Activated T-cell treated with anti-CD3 and anti-CD28 coated beads, Interleukin-2, amount 50 U/mL, for 1 hour (primary cell): ENCODE measurements at places on chromosomes 3 and 15.

GRCh38 chr15:47473106-47473725 is 244.1 kb upstream of the SEMA6D start:
- no peak for DNase-seq

DNA sequence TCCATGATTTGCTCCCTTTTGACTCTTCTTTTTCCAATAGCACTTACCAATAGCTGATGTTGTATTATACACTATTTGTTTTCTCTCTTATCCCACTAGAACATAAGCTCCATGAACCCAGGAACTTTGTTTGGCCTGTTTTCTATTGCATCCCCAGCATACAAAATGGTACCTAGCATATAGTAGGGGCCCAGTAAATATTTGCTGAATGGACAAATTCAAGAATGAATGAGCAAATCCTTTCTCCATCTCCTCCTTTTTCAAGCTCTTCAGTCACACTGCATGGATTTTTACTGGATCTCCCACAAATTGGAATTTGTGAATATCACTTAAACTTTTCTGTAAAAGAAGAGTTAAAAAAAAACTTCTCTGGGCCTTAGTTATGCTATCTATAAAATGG is 66.6 kb upstream of the FEZF2 start:
- DNase-seq: no peak

DNA sequence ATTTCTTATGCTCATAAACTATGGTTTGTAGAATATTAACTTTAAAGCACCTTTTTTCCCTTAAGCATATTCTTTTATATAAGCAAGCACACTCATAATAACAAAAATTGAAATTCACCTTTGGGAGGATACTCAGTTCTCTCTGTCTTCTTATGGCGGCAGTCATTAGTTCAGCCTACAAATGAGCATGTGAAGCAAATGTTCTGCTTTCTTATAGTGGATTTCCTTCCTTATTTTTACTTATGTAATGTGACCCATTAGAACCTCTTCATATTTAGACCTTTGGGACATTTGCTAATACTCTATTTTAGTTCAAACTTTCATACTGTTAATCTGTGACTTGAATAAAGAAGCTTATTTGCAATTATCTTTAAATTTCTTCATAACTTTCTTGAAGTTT is at the start of gene P2RY13:
Gene P2RY13, minus strand, starts transcription at position 187 of the 400 bp plus-strand sequence. Its CDS starts 21 bp downstream, at position 166.
- no peak for DNase-seq

GRCh38 chr3:81468391-81468790 is 293.1 kb downstream of the GBE1 start:
- no peak for DNase-seq

- no peak for DNase-seq
Observed at GRCh38 chr15:38662033-38662802, 97.6 kb upstream of the RASGRP1 start.

DNA sequence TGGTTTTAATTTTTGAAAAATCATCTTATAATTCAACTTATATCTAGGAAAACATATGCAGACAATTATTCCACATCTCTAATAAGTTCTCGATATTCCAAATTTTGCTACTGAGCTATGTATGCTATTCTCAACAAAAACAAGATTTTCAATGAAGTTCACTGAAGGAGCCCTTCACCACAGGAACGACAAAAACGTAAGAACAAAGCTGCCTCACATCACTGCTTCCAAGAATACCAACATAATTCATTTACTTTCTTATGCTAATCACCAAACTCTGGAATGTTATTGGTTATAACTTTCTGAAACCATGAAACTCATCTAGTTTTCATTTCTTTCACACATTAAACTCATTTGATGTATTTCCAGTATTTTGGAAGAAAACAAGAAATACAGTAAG is 49.7 kb downstream of the GNB4 start:
- no peak for DNase-seq

DNA sequence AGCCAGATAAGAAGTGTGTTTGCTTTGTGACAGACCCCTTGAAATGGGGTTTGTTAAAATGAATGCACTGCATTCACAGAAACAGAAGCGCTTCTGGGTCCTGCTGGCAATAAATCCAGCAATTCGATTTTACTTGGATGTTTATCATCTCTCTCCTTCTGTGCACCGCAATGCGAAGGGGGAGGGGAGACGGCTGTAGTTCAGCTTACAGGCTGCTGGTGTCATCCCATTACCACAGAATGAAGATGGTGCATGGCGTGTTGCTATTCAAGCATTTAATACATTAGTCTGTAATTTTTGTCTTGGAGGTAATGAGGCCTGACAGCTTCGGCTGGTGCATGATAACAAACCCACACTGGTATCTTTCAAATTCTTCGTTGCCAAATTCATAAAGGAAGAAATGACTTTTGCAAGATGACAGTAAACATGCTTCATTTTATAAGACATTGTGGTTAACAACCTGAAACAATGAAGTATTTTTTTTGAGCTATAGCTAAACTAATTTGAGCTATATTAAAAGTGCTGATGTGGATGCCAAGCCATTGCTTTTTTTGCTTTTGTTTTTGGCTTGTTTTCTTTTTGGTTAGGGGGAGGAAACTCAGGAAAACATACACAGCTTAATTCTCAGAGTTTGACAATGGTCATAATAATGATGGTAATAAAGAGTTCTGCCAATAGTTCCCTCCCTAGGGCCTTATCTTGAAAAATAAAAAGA is 418.3 kb downstream of the OTOL1 start:
- no peak for DNase-seq

DNA sequence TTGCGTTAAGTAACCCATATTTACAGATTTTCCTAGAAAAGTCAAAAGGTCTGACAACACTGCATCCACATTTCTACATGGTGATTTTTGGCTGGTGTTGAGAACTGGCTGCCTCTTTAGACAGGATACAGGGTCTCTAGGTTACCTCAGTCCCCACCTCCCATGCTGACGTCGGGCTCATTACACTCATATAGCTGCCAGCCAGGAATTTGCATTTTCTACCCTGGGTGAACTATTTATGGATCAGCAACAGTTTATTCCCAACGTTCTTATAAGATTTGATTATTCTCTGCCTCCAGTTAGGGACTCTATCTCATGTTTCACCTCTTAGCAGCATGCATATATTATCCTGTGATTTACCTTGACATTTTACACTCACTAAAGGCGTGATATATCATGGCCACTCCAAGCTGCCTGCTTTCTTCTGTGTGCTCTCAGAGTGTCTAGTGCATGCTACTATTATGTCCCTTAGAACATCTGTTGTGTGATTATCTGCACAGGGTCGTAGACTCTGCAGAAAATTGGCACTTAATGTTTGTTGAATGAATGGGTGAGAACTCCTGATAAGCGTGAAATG is 49.0 kb downstream of the CLDN11 start:
- no peak for DNase-seq

GRCh38 chr15:82870727-82871320 is 61.4 kb downstream of the WHAMM start:
- DNase-seq: no peak

DNA sequence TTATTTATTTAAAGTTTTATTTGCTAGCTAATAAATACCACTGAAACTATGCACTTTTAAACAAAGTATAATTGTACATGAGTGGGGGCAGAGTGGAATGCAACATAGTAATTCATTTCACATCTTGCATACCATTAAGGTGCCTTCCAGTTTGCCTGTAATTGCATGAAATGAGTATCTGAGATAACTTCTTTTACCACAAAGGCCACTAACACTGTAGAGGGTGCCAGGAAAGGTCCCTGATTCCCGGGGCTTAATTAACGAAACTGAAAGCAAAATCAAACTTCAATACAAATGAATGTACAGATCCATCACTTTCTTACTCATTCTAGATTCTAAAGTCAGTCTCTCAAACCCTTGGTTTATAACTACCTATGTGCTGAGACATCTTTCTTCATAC is 2.1 kb downstream of the CD47 start:
- no peak for DNase-seq

- no peak for DNase-seq
Observed at GRCh38 chr3:139301183-139301582, 42.6 kb upstream of the MRPS22 start.

GRCh38 chr3:81955878-81956277 is 194.4 kb upstream of the GBE1 start:
- no peak for DNase-seq

DNA sequence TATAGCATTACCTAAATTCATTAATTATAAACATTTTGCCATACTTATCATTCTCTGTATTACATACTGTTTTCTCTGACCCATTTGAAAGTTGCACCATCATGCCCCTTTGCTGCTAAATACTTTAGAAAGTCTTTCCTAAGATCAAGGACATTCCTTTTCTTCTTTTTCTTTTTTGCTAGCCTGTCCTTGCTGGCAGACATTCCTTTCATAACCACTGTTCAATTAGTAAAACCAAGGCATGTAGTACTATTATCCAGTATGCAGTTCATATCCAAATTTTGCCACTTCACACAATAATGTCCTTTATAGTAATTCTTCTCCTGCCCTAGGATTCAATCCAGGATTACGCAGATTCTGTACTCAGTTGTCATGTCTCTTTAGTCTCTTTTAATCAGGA is 321.0 kb upstream of the C2CD4B start:
- no peak for DNase-seq

GRCh38 chr3:11600501-11601282 is 43.0 kb downstream of the VGLL4 start:
- DNase-seq: no peak

DNA sequence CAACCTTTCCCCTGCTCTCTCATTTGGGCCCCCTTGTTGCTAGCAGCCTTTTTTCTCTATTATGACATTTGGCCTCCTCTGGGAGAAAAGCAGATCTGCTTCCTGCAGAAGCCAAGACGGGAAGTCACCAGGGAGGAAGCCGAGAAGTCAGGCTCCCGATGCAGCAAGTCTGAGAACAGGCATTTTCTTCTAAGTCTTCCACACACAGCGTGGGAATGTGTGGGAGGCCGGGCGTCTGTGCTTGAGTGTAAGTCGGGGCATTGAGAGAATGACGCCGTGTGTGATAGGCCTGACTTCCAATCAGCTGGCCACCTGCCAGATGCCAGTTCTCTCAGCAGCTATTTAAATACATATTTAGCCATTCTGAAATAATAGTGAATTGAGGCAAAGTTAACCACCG is 75.8 kb upstream of the FAM98B start:
- DNase-seq: no peak

- DNase-seq: no peak
Observed at GRCh38 chr3:194766845-194767244, 81.2 kb downstream of the FAM43A start.

DNA sequence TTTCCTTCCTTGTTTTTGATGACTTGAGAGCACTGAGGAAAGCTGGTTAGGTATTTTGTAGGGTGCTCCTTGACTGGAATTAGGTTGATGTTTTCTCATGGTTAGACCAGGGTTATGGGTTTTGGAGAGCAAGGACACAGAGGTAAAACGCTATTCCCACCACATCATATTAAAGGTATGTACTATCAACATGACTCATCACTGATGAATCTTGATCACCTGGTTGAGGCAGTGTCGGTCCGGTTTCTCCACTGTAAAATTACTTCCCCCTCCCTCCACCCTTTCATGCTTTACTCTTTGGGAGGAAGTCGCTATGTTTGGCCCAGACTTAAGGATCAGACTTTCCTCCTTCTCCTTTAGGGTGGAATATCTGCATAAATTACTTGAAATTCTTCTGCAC is 201.6 kb downstream of the EDEM1 start:
- DNase-seq: no peak

- DNase-seq: no peak
Observed at GRCh38 chr3:188257384-188258026, 103.5 kb downstream of the LPP start.

- DNase-seq: no peak
Observed at GRCh38 chr15:87167055-87167454, 1087.4 kb downstream of the AGBL1 start.

DNA sequence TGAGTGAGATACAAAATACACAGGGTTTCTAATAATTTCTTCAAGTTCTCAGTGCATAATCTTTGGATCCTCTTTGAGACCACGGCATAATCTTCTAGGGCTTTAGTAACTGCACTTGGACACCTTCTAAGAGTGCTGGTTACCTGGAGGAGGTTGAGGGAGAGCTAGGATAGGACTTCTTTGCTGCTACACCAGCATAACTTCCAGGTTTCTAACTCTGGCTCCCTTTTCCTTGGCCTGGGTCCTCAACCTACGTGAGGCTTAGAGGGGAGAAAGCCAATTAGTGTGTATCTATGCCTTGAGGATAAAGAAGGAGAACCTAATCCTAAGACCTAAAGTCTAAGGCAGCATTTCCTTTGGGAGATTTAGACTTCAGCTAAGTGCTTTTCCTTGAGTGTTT is 184.8 kb downstream of the LSAMP start:
- DNase-seq: no peak

- no peak for DNase-seq
Observed at GRCh38 chr15:62895905-62896316, 146.6 kb upstream of the TPM1 start.

GRCh38 chr3:115855911-115856310 is 232.6 kb downstream of the GAP43 start:
- DNase-seq: no peak

GRCh38 chr15:52224211-52224610 is 33.0 kb upstream of the GNB5 start:
- DNase-seq: no peak

- no peak for DNase-seq
Observed at GRCh38 chr3:195805181-195805580, 6.5 kb downstream of the MUC4 start.

GRCh38 chr3:88574146-88574545 is 424.4 kb downstream of the C3orf38 start:
- DNase-seq: no peak

GRCh38 chr15:82048811-82049210 is 3.0 kb upstream of the MEX3B start:
- no peak for DNase-seq

- no peak for DNase-seq
Observed at GRCh38 chr15:28911310-28911931, 25.6 kb downstream of the APBA2 start.

- no peak for DNase-seq
Observed at GRCh38 chr3:161349529-161350312, 21.6 kb downstream of the SPTSSB start.

DNA sequence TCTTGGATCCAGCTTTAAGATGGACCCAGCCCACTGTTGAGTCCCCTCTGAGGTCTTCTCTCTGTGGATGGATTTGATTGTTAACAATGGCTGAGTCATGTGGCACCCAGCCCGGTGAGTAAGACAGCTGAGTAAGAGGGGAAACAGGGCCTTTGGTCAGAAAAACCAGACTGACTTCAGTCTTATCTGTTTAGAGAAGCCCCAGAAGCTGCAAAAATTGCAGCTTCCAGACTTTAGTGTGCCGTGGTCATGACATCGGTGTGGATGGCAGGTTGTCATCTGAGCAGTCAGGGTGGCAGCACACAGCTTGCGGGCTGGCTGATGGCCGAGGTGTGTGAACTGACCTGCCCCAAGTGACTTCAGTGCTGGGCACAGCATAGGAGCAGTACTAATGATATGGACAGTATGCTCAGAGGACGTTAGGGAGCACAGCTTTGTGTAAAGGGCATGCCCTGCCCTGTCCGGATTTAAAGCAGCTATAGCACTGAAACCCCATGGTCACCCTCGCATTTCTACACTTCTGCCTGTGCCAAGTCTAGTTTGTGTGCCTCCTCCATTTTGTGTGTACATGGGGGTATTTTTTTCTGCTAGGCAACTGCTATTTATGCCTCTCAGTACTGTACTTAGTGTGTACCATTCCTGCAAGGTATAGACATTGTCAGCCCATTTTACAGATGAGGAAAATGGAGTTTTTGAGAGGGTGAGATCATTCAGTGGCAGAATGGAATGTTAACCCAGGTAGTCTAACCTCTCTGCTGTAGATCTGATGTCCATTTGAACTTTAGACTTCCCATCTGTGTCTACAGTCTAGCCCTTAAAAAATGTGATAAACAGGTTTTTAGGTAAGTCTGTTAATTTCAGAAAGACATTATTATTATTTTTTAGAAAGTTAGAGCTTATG is 44.4 kb downstream of the FLNB start:
- DNase-seq: no peak

- no peak for DNase-seq
Observed at GRCh38 chr3:58005669-58006068, 2.6 kb upstream of the FLNB start.
